ENCODE measurements at places on chromosomes 12 and 14.
A peak's percentile ranks its signal among the peaks of the same experiment; 100 is the strongest.

GRCh38 chr14:21039585-21040369 lies 2.4 kb upstream of the RNASE7 start:
- peaks cover 7% of the 10 kb centered on the region for H3K4me1 ChIP-seq
- no peak for DNase-seq
- H3K27me3 ChIP-seq: peaks cover 14% of the 10 kb centered on the region
- no peak overlapping the region for H3K4me3 ChIP-seq
- no peak overlapping the region for H3K27ac ChIP-seq

- DNase-seq: no peak
- H3K27ac ChIP-seq: peak overlapping the region; percentile 86
- H3K36me3 ChIP-seq: peaks cover 2% of the 10 kb centered on the region
- H3K4me3 ChIP-seq: peak overlapping the region; percentile 37
- no peaks in the 10 kb centered on the region for H3K27me3 ChIP-seq
- peaks cover 95% of the 10 kb centered on the region for H3K4me1 ChIP-seq
Observed at GRCh38 chr12:64673490-64674169, 63.3 kb downstream of the RASSF3 start.

DNA sequence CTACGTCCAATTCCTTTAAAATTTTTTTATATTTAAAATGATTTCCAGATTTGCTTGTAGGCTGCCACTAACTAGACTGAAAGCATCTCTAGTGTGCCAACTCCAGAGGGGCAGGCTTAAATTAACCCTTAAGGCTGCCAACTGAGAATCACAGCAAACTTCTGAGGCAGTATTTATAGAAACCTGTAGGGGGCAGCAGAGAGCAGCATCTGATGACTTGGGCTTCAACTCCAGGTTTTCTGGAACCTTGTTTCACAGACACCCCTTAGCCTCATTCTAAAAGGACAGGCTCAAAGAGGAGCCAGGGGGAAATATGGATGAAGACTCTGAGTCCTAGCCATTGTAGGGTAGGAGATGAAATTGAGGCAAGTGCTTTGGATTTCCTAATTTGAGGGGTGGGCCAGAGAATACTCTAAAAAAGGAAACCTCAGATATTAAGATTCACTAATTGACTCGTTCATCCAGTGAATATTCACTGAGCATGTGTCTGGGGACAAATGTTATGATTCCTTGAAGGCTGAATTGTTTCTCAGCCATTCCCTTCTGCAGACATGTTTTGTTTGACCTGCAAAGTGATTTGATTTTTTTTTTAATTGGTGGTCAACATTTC lies 63.3 kb upstream of the HSPB8 start:
- H3K27me3 ChIP-seq: peaks cover 4% of the 10 kb centered on the region
- no peak overlapping the region for H3K27ac ChIP-seq
- peak; percentile 15 for DNase-seq
- no peaks in the 10 kb centered on the region for H3K4me1 ChIP-seq
- H3K4me3 ChIP-seq: no peak overlapping the region

DNA sequence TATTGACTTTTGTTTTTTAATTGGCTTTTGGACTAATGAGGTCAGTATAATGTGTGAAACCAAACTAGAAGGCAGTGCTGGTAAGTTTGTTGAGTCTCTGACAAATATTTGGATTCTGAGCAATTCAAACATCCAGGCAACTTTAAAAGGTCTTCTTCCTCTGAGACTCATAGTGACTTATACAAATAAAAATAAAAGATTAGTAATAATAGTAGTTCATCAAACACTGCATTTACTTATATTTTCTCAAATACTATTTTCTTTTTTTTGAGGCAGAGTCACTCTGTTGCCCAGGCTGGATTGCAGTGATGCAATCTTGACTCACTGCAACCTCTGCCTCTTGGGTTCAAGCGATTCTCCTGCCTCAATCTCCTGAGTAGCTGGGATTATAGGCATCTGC lies 337.9 kb downstream of the DAD1 start:
- H3K36me3 ChIP-seq: no peaks in the 10 kb centered on the region
- H3K27me3 ChIP-seq: no peaks in the 10 kb centered on the region
- H3K4me3 ChIP-seq: no peak overlapping the region
- no peak overlapping the region for H3K27ac ChIP-seq

DNA sequence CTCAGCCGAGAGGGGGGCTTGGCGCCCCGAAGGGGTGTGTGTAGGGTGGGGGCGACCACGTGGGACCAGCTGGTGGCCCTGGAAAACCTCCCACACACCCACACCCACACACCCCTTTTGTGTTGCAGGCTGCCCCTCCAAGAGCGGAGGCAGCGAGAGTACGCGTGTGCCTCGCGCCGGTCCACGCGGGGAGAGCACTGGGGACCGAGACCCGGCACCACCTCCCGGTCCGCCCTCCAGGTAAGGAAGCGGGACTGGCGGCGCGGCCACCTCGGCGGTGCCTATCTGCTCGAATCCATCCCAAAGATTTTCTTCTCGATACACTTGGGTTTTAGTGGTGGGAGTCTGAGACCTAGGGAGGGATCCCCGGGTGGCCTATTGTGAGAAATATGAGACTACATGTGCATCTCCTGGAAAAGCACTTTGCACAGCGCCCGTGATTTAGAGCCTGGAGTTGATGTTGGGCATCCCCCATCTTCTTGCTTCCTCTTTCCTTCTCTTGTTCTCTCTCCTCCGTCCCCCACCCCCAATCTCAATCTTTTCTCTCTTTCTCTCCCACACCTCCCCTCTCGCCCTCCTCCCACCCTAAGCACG lies 393 bp downstream of the SYT1 start:
- H3K4me1 ChIP-seq: peaks cover 2% of the 10 kb centered on the region
- H3K4me3 ChIP-seq: no peak overlapping the region
- no peak overlapping the region for H3K27ac ChIP-seq
- H3K27me3 ChIP-seq: peaks cover 26% of the 10 kb centered on the region

DNA sequence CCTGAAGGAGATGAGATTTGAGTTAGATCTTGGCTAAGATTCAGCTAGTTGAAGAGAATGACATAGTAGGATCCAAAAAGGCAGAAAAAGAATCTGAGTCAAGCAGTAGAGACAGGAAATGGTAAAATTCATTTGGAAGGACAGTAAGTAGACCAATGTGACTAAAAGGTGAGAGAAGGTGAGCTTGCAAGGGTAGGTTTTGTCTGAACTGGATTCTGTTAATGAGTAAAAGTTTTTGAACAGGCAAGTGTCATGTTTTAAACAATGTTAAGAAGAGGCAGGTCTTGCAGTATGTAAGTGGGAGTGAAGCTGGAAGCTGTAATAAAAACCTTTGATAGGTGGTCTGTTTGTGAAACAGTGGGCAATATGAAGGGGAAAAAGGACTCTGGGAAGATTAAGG lies 58.6 kb downstream of the ACSS3 start:
- no peak overlapping the region for H3K27ac ChIP-seq
- H3K36me3 ChIP-seq: no peaks in the 10 kb centered on the region
- H3K27me3 ChIP-seq: no peaks in the 10 kb centered on the region

- H3K36me3 ChIP-seq: no peaks in the 10 kb centered on the region
- no peaks in the 10 kb centered on the region for H3K4me1 ChIP-seq
- DNase-seq: no peak
Observed at GRCh38 chr12:62849398-62849797, 85.6 kb downstream of the PPM1H start.

DNA sequence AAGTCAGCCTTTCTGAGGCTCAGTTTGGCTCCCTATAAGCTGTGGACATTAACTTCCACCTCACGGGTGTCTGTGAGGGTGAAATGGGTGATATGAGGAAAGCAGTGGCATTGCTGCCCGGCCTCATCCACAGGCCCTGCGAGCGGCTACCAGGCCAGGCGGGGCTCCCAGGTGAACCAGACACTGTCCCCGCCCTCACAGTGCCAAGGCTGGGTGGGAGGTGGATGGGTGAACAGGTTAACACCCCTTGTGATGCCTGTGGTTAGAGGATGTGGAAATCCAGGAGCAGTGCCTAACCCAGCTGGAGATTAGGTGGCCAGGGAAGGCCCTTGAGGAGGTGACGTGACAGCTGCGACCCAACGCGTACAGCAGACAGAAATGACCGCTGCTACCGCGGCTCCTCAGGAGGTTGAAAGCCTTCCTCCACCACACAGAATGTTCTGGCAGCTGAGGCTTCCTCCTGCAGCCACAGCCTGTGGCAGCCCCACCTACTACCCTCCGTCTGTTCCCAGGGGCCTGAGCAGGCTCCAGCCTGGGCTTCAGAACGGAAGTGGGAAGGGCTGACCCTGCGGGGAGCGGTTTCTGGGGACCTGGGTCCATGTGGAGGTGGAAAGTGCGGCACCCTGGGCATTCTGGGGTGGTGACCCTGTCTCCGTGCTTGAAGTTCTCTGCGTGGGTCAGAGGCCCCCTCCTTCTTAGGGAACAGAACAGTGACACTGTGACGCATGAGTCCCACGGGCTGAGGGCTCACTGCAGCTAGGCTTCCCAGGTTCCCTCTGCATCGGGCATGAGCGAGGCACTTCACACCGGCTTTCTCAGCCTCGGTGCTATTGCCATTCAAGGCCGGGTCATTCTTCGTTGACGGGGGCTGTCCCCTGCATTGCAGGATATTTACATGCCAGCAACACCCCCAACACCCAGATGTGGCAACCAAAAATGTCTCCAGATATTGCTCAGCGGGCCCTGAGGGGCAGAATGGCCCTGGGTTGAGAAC lies 9.7 kb downstream of the MMAB start:
- DNase-seq: no peak
- no peak overlapping the region for H3K4me3 ChIP-seq
- H3K4me1 ChIP-seq: no peaks in the 10 kb centered on the region
- no peaks in the 10 kb centered on the region for H3K27me3 ChIP-seq

GRCh38 chr14:88825503-88825902 lies 1.1 kb downstream of the TTC8 start:
- no peak for DNase-seq
- H3K27ac ChIP-seq: peak overlapping the region; percentile 59
- H3K4me3 ChIP-seq: peak overlapping the region; percentile 95
- peaks cover 3% of the 10 kb centered on the region for H3K27me3 ChIP-seq
- peaks cover 13% of the 10 kb centered on the region for H3K4me1 ChIP-seq
- H3K36me3 ChIP-seq: no peaks in the 10 kb centered on the region

DNA sequence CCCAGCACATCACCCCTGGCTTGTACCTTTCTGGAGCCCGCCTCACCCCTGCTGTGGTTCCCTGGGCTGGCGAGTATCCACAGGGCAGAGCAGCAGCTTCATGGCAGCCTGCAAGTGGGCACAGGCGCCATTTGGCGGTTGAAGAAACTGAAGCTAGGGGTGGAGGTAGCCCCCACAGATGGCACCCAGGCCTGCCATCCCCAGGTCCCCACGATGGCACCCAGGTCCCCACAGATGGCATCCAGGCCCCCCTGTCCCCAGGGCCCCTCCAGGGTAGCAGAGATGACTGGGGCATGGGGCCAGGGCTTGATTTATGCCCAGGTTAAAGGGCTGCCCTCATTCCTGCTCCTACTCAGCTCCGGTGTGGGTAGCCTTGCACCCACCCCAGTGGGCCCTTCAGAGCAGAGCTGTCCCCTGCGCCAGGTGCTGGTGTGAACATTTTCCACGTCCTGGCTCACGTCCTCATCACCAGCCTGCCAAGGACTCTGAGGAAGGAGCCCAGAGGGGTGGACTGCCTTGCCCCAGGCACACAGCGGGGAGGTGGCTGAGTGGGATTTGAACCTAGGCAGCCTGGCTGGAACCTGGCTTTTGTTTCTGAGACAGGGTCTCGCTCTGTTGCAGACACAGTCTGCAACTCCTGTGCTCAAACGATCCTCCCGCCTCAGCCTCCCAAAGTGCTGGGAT lies 8.7 kb downstream of the MMP17 start:
- H3K27me3 ChIP-seq: peaks cover 6% of the 10 kb centered on the region
- H3K27ac ChIP-seq: no peak overlapping the region
- no peaks in the 10 kb centered on the region for H3K36me3 ChIP-seq
- H3K4me3 ChIP-seq: no peak overlapping the region
- DNase-seq: no peak

DNA sequence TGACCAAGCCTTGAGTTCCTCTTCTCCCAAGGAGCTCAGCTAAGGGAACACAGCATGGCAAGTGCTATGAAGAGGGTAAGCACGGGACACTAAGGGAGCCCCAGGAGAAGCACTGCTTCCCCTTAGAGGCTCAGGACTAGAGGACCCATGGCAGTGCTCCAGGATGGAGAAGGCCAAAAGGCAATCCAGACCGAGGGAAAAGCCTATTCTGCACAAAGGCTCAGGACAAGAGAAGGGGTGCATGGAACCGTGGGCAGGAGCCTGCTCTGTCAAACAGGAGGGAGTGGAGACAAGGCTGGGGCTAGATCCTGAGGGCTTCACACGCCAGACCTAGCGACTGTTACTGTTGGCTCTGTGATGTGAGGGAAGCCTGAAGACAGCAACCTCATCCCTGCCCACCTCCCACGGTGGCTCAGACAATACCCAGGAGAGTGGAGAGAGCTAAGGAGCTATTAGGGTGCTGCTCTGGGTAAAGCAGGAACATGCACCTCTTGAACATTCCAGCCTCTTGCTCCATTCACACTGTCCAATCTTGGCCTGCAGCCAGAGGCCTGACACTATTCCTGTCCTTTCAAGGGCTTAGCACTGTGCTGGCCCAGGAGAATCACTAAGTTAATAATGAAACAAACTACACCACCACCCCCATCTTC lies 24.2 kb downstream of the OTUB2 start:
- no peak for DNase-seq
- peaks cover 64% of the 10 kb centered on the region for H3K36me3 ChIP-seq
- H3K4me3 ChIP-seq: no peak overlapping the region
- H3K4me1 ChIP-seq: peaks cover 3% of the 10 kb centered on the region

DNA sequence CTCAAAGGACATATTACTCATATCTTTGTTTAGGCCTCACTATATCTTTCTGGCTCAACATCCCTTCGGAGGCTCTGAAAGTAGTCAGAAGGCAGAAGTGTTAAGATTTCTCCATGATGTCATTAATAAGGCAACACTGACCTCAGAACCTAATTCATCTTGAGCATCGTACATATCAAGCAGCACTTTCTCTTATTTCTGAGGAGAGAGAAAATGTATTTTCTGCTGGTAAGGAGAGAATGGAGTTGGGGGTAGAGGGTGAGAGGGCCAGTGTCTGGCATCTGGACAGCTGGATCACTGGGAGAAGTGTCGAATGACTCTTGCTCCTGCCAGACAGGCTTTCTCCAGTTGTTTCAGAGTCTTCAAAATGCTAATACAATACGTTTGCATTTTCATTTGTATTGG lies 213.2 kb upstream of the PRICKLE1 start:
- no peak overlapping the region for H3K27ac ChIP-seq
- H3K27me3 ChIP-seq: no peaks in the 10 kb centered on the region
- DNase-seq: no peak
- H3K36me3 ChIP-seq: no peaks in the 10 kb centered on the region
- H3K4me1 ChIP-seq: no peaks in the 10 kb centered on the region

DNA sequence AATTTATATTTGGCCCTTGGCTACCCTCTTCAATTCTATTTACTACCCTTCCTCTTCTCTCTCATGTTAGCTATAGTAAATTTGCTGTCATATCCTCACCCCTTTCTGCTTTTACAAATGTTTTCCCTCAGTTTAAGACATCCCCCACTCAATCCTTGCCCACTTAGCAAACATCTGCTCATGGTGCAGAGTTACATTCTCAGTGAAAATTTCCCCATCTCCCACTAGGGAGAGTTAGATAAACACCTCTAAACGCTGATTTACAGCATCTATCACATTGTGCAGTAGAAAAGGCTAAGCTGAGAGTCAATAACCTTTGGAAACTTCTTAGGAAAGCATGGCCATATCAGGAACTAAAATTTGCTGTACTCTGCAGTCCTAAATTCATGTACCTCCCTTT lies 69.0 kb downstream of the DENND5B start:
- no peak overlapping the region for H3K4me3 ChIP-seq
- no peak for DNase-seq
- no peak overlapping the region for H3K27ac ChIP-seq
- H3K27me3 ChIP-seq: peaks cover 4% of the 10 kb centered on the region
